ENCODE measurements at places on chromosomes 2 and 18. TPM values are rescaled to one million over a fixed set of nuclear protein-coding genes. Genes with fewer than 3 reads are reported as not detected.

ANKRD62 gene
- total RNA-seq = not detected

DHRS9 gene
- 3.5 TPM for total RNA-seq

GALNT14 gene
- total RNA-seq = 44.9 TPM

ASPRV1 gene
- 0.10 TPM for total RNA-seq

SERPINB4 gene
- total RNA-seq = not detected

CBLN2 gene
- not detected for total RNA-seq

SKA1 gene
- total RNA-seq = 12.4 TPM

SMYD1 gene
- not detected for total RNA-seq

IL36A gene
- not detected for total RNA-seq

HOXD8 gene
- total RNA-seq = 5.1 TPM

DSG4 gene
- total RNA-seq = not detected

ANO7 gene
- 2.2 TPM for total RNA-seq

PLEK gene
- total RNA-seq = not detected

DGUOK gene
- 154 TPM for total RNA-seq

AQP12B gene
- total RNA-seq = not detected

PREPL gene
- total RNA-seq = 25.5 TPM

LPIN2 gene
- total RNA-seq = 21.5 TPM

SNORC gene
- 7.9 TPM for total RNA-seq

NOSTRIN gene
- 3.3 TPM for total RNA-seq

LYPD1 gene
- total RNA-seq = 12.0 TPM

RPRD1A gene
- 15.4 TPM for total RNA-seq

SLC5A7 gene
- not detected for total RNA-seq

EMX1 gene
- total RNA-seq = 0.27 TPM

PXDN gene
- total RNA-seq = 15.5 TPM

STPG4 gene
- not detected for total RNA-seq

C2orf80 gene
- not detected for total RNA-seq

IL1RN gene
- 0.94 TPM for total RNA-seq

GCG gene
- not detected for total RNA-seq

SOX11 gene
- total RNA-seq = not detected

ATOH8 gene
- 7.8 TPM for total RNA-seq

PAX8 gene
- 1.5 TPM for total RNA-seq

CD8A gene
- 0.26 TPM for total RNA-seq

SIX3 gene
- total RNA-seq = 1.6 TPM

MARCO gene
- not detected for total RNA-seq

FOXD4L1 gene
- total RNA-seq = 0.37 TPM

PKP4 gene
- 22.2 TPM for total RNA-seq

CABLES1 gene
- 15.8 TPM for total RNA-seq

NT5DC4 gene
- total RNA-seq = not detected
